GDM1 (cell line): ENCODE measurements at places on chromosomes 2 and 18.

DNA sequence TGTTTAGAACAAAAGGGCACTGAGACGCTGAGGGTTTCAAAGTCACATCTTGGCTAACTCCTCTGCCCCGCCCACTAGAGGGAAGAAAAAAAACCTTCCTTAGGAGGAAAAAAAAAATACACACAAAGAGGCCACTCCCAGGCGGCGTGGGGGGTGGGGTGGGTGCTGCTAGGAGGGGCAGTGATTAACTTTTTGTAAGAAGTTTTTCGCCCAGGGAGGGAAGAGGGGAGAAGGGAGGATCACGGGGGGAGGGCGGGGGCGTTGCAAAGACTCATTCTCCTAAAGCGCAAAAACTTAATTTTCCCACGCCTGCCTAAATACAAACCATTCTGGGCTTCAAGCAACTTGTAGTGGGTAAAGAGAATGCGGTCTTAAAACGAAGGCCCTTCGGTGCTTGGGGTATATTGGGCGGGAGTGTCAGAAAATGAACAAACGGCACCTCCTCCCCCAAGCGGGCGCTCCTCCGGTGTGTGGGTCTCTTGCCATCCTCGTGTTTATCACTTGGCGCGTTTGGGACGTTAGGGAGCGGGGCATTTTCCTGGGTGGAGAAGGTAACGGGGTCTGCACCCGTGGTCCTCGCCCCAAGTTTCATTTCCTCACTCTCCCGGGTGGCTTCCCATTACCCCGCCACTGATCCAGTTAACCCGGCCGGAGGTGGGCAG is 1.7 kb downstream of the CXCR4 start:
- no peak for DNase-seq

- DNase-seq, result no peak
These were observed 12.6 kb upstream of the LONRF2 start for GRCh38 chr2:100334929-100335328.

DNA sequence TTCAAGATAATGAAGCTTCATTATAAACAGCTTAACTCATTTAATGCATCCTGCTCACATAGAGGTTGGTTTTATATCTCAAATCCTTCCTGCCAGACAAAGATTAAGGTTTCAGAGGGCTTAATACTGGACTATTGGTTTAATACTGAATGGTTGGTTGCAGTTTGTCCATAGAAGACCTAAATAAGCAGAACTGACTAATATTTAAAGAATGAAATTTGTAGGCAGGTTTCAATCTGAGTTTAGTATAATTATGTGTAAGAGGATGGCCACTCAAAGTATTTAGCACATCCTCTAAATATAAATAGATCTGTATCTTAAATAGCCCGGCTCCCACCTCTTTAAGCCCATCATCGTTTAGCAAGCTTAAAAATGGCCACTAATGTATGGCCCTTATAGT is 92.5 kb downstream of the EPB41L5 start:
- DNase-seq, result no peak

- DNase-seq, result no peak
These were observed 199.6 kb downstream of the BCL11A start for GRCh38 chr2:60353863-60354262.

DNA sequence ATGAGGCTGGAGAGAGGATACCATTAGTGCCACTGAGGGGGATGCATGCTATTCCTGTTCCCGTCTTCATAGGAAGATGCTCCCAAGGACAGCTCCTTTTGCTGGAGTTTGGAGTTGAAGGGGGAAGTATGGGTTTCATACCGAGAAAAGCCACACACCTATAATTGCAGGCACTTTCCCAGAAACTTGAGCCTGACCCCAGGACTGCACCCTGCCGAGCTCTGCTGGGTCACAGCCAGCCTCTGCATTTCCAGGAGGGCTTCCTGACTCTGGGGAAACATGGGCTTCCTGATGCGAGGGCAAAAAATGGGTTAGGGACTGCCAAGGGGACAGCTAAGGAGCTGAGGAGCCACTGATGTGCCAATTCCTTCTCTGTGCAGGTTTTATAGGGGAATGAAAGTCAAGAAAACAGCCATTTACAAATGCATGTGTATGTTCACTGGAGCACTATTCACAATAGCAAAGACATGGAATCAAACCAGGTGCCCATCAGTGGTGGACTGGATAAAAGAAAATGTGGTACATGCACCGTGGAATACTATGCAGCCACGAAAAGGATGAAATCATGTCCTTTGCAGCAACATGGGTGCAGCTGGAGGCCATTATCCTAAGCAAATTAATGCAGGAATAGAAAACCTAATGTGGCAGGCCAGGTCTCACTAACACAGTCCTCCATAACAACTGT is 104.5 kb downstream of the ACAA2 start:
- DNase-seq, result no peak

DNA sequence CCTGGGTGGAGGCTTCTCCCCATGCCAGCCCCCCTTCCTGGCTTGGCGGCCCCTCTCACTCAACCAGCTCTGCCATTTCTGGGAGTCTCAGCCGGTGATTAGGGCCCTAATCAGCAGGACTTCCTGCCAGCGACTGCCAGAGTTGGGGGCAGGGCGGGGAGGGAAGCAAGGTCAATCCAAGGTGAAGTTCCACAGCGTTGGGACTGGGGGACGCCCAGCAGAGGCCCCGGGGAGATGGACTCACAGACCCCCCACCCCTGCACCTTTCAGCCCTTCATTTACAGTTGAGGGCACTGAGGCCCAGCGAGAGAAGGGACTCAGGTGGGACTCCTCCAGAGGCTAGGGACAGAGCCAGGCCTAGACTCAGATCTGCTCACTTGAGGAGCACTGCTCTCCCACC is 65.3 kb downstream of the TNS1 start:
- no peak for DNase-seq

GRCh38 chr2:208092093-208092832 is 32.1 kb downstream of the CRYGD start:
- no peak for DNase-seq

DNA sequence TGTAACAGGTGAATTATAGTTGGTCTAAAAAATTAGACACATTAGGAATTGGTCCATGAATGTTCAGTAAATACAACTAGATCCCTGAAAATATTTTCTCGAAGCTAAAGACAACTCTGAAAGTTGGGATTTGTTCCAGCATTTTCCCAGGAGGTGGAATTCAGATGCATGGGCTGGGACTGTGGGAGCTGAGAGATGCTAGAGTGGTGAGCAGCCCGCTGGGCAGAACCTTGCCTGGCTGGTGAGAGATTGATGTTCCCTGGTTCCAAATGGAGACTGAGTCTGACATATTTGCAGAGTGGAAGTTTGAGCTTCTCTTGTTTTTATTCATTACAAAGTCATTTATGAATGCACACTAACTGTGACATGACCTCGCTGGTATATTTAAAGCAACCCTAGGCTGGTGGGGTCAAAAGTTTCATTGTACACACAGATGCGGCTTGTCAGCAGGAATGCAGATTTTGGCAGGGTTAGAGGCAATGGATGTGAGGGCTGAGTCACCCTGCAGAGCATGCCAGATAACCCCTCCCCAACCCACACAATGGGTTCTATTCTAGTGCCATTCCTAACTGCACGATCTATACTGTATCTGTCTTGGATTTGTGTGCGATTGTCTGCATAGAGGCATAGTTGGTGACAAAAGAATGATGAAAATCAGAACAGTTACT is 23.5 kb upstream of the TMEM178A start:
- no peak for DNase-seq

- DNase-seq, result no peak
These were observed 1047.2 kb upstream of the PIK3C3 start for GRCh38 chr18:40907842-40908241.

DNA sequence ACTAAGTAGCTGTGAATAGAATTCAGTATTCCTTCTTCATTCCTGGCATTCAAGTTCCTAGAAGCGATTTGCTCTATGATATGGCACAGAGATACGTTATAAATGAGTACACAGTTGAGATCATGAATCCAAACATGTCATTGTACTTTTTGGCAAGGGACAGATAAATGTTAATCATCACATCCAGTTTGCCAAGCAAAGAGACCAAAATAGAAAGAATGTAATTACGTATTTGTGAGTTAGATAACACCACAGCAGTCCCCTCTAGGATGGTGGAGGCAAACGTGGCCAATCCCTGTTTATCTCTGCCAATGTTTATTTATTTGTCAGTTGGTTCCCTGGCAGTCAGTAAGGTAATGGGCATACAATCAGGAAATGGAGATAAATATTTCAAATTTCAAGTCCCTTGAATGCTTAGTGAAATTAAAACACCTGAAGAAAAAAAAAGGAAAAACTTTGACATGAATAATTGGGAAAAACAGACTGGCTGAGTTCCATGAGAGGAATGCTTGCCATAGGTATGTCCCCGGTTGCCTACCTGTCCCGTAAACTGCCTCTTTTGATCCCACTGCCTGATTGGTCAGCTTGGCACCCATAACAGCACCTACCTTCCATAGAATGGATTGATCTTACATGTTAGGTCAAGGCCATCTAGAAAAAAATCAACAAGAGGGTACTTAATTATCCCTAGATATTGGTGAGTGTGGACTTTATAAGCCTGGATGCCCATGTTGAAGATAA is 451.1 kb upstream of the NETO1 start:
- no peak for DNase-seq

DNA sequence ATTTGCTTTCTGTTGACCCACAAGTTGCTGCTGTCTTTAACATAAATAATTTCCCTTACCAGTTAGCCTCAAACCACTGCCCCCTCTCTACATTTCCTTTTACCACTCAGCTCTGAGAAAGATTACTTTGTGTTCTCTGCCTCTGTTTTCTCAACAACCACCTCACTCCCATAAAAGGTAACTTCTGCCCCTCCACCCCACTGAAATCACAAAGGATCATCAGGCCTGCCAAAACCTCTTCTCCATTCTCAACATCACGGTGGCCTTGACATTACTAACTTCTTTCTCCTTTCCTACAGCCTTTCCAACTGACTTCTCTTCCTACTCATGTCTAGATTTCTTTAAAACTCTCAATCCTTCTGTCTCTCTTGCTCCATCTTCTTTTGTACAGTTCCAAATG is 10.1 kb downstream of the ACADL start:
- no peak for DNase-seq

DNA sequence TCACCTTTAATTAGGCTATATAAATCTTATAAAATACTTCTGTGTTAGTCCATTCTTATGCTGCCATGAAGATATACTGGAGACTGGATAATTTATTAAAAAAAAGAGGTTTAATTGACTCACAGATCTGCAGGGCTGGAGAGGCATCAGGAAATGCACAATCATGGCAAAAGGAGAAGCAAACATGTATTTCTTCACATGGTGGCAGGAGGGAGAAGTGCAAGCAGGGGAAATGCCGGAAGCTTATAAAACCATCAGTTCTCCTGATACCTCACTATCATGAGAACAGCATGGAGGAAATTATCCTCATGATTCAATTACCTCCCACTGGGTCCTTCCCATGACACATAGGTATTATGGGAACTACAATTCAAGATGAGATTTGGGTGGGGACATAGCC is 504.4 kb downstream of the RIT2 start:
- no peak for DNase-seq

- DNase-seq, result no peak
These were observed 758.1 kb upstream of the ACVR2A start for GRCh38 chr2:147086715-147087114.

DNA sequence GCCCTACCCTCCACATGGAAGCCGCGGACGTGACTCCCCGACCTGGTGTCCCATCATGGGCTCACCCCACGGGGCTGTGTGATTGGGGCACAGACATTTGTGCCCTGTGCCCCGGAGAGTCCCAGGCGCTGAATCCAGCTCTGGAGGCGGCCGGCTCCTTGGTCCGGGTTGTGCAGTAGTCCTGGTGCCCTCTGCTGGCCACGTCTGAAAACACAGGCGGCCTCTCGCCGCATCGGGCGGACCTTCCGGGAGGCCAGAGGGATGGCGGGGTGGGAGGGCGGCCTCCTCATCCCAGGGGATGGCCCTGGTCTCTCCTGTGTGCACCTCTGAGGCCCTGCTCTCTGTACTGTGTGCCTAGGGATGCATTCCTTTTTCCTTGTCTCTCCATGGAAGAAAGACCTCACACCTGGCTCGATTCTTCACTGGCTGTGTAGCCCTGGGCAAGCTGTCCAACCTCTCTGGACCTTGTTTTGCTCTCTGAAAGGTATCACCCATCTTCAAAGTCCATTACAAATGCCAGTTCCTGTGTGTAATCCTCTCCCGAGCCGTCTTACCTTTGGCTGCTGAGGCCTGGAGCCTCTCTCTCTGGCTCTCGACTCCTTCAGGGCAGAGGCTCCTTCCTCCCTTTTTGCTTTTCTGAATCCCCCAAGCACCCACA is 27.6 kb downstream of the CELF4 start:
- DNase-seq, result no peak

- DNase-seq, result no peak
These were observed 91.1 kb downstream of the TPO start for GRCh38 chr2:1504311-1504750.

DNA sequence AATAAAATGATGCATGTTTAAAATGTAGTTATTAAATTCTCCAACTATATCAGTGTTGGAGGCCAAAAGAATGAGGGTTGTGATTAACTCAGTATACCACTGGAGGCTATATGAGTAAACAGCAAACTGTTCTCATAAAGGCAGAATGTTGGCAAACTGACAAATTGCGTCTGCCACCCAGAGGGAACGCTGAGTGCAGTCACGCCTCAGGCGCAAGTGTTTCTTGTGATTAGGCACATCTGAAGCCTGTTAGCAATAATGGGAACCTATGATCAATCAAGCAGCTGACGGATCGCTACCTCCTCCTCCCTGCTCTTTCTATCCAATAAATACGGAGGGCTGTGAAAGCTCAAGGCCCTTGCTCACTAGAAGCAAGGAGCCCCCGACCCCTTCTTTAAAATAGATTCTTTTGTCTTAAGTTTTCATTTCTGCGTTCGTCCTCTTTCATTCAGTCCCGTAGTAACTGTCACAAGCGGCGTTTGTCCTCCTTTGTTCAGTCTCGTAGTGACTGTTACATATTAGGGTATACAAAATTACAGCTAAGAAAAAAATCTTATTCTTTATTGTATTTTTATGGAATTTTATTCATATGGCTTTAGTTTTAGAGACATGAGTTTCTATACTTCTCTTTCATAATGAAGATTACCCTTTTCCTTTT is 16.3 kb upstream of the RMND5A start:
- DNase-seq, result no peak

DNA sequence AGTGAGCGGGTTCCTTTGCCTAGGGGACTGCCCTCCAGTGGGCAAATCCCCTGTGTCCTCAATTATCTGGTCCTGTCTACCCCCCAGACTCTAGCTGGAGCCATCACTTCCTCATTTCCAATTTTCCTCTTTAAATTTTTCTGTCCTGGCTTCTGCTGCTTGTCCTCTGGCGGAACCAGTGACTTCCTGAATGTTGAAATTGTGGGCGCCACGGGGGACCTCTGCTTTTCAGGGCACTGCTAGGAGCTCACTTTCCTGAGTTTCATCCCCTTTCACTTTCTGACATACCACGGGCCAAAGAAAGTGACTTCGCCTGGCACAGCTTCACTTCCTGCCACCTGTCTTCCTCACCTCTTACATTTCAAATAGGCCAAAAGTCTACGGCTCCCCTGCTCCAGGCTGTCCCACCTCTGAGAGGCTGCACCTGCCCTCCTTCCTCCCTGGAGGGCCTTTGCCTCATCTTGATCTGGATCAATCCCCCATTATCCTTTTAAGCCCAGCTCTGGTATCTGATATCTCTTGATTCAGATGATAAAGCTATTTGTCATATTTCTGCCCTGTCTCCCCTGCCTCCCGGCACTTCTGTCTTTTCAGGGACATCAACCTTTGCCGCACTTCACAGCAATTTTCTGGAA is 1.4 kb upstream of the MARCO start:
- DNase-seq, result no peak
